Activated CD4-positive, CD25-positive, alpha-beta regulatory T cell treated with anti-CD3 and anti-CD28 coated beads, Interleukin-2, amount 50 U/mL, for 24 hours (primary cell): ENCODE measurements at places on chromosomes 2 and 18.

DNA sequence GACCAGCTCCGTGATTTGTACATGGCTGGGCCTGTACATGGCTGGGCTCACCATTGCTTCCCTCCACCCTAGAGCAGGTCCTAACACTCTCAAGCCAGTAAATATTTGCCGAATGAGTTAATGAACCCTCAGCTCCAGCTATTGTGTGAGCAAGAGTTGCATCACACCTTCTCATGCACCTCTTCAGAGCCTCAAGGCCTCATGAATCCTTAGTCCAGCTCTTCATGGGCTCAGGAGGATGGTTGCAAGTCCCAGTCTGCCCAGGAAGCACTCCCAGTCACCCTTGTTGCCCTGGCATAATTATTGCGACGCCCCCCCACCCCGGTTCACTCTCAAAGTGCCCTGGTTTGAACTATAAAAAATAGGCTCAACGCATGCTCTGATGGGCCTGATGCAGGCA is 30.1 kb upstream of the GNAL start:
- no peak for ATAC-seq

- ATAC-seq, result no peak
Measured at GRCh38 chr2:31161637-31162036, 23.4 kb upstream of the GALNT14 start.

DNA sequence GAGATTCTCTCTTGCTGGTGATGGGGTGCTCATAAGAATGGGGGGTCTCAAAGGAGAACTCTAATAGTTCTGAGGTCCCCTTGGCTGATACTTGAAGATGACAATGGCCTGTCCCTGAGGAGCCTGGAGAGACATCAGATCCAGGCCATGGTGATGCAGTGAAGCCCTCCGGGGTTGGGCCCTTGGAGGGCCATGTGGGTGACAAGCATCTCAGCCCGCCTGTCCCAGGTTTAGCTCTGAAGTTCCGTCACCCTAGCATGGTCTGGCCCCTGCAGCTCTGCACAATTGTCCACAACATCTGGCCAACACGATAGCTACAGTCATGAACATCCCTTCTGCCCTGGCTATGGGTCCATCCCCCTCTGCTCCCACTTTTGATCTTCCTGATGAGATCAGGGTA is 202.8 kb upstream of the HS6ST1 start:
- ATAC-seq, result no peak

- ATAC-seq, result peak; percentile 36
Measured at GRCh38 chr2:42327125-42327524, 33.9 kb downstream of the COX7A2L start.

DNA sequence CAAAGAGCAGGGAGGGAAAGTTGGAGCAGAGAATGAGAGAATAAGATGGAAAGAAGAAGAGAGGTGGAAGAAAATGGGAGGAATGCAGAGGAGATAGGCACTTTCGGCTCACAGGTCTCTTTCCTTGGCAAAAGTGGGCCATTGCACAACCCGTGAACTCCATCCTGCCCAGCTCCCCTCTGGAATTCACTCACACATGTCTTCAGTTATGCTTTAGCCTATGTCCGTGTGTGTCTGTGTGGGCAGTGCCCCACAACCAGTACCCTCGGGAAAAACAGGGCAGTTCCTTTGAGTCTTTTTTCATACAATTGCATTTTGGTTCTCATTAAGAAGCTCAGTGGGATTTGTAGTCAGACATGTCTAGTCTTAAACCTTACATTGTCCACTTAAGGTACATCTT is 34.5 kb downstream of the DTNA start:
- no peak for ATAC-seq
